Kidney tubule cell (primary cell): ENCODE measurements at places on chromosomes 2 and 18.

DNA sequence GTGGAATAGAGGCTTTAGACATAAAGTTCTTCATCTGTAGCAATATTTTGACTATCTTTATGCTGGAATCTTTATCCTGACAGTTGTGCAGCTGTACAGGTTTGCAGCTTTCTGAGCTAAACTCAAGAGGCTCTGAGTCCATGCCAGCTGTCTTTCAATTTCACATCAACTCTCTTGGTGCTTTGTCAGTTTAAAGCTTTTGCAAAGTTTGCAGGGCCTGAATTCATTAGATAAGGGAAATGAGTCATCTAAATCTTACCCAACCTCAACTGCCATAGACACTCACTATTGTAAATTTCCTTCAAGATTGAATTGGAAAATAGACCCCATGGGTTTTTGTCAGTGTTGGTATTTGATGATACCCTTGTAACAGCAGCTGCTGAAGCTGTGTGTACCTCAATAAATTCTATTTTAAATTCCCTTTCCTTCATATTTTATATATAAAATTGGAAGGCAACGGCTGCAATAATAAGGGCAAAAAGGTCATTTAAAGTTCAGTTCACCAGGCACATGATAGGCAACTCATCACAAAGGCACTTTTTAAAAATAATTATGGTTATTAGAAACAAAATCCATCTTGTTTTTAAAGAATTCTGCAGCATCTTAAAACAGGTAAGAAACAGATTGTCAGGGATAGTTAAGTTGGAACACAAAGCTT is 169.9 kb upstream of the SLC39A10 start:
- DNase-seq, result peak; percentile 44

GRCh38 chr2:197559681-197560080 is 43.8 kb downstream of the MOB4 start:
- DNase-seq, result no peak

- DNase-seq, result no peak
Measured at GRCh38 chr18:71329563-71329962, 1040.7 kb downstream of the SOCS6 start.

DNA sequence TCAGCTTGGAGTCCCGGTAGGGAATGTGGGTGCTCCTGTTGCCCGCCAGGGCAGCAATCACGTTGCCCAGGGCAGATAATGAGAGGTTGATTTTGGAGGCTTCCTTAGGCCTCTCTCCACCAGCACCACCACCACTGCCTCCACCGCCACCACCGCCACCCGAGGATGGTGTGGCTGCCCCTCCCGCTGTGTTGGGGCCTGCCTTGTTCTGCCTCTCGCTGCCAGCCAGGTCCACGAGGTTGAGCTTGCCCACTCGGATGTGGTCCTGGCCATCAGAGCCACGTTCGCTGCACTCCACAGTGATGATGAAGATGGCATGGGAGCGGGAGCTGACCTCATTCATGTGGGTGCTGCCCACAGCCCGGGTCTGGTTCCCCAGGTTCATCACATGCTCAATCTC is 1.3 kb downstream of the KIF3C start:
- DNase-seq, result no peak

- DNase-seq, result no peak
Measured at GRCh38 chr2:235092433-235093223, 140.8 kb downstream of the SH3BP4 start.

DNA sequence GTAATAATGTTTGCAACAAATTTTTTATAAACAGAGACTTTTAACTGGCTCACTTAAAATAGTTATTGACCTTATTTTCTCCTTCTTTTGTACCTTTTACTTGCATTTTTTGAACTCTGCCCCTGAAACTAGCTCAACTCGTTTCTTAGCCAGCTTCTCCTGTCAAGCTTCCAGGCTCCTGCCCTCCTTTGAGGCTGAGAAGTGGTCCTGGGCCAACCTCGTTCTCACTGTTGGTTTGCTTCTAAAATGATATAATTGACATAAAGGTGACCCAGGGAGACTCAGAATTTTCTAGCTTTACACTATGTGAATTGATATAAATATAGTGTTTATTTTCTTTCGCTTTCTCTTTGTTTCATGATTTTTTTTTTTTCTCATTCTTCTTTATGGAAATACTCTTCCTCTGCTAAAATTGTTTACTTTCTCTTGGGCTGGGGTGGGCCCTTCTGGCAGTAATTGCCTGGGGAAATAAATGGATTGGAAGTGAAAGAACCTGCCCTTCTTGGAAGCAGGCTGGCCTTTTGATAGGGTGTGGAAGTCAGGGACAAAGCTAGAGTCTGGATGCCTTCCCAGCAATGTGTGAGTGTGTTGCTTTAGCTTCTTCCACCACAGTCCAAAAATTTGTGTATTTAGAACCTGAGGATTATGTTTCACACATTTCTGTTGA is 30.7 kb downstream of the GPD2 start:
- DNase-seq, result no peak

GRCh38 chr2:168939918-168940317 is 38.8 kb downstream of the G6PC2 start:
- DNase-seq, result no peak

DNA sequence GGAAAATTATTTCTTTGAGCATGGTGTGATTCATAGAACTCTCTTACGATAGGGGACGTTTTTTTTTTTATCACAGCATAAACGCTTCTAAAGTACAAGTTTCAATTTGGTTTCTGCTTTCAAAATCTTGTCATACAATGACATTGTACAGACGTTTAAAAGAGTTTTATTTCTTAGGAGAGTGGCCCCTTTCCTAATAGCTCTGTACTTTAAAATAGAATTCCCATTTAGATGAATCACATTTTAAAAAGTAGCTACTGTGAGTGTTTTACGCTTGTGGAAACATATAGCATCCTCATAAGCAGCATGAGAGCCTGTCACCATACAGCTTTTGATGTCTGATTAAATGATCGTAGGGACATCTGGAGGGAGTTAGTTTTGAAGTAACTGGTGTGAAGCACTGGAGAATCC is 510.9 kb downstream of the PARD3B start:
- DNase-seq, result no peak

DNA sequence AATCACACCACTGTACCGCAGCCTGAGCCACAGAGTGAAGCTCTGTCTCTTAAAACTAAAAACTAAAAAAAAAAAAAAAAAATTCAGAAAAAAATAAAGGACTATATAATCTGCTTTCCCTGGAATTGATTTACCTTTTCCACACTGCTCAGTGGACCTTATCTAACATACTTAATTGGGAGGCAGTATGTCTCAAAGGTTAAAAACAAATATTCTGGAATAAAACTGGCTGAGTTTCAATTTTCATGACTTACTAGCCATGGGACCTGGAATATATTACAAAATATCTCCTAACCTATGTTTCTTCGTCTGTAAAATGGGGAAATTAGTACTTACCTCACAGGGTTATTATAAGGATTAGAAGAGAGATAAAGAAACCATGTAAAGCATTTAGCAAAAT is 11.8 kb downstream of the NCKAP1 start:
- no peak for DNase-seq

DNA sequence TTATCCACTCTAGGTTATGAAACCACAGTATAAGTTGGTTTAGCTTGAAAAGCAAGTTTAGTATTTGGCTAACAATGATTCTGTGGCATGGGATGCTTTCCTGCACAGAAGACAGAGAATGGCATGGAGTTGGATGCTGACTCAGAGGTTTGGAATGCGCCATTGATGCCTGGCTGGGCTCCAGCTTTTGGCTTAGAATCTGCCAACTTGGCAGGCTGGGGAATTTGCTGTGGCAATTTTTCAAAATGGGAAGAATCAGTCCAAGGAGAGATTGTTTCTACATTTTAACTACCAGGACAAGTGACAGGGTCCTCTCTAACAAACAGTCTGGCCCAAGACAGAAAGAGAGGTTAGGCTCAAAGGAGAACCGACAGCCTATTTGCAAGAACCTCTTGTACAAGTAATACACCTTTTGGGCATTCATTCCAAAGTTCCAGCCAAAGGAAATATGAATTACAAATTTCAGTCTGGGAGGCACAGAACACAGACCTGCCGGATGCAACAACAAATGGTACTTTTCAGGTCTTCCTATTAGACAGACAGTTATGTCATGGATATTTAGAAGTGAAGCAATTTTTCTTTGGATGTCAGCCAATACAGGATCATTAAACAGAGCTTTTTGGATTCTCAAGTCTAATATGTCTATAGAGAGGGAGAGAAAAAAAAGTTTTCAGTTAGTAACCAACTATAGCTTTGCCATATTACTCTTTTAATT is 1027.7 kb downstream of the TMEM182 start:
- DNase-seq, result peak; percentile 91

- no peak for DNase-seq
Measured at GRCh38 chr2:680496-680895, 3.3 kb upstream of the TMEM18 start.

GRCh38 chr2:211900000-211900399 is 638.6 kb downstream of the ERBB4 start:
- DNase-seq, result no peak

- no peak for DNase-seq
Measured at GRCh38 chr2:1477196-1478040, 64.2 kb downstream of the TPO start.

DNA sequence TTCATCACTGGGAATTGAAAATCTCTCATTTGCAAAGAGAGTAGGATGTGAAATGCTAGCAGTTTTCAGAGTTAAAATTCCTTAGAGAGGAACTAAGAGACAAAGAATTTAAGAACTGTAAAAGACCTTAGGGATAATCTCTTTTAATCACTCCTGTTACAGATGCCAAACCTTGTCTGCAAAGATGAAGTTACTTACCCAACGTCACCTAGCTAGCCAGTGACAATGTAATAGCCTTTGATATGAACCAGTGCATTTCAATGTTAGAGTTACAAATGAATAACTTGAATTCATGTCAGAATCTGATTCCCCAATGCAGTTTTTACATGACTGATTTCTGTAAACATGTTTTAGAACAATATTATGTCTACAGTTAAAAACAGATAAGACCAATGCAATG is 190.1 kb downstream of the LRP1B start:
- DNase-seq, result no peak

DNA sequence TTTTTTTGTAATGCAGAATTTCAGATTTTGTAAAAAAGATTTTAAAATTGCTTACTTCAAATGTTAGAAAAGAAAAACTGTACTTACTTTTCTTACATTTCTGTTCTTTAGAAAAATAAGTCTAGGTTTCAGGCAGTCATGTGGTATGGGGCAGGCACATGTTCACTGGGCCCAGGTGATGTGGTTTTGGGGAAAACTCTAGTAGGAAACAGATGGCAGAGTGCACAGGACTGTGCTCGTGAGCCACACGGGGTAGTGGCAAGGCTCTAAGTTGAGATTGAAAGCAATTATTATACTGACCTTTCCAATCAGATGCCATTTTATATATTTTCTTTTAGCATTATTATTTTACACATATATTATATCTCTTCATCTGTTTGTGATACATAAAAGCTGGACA is 1036.9 kb upstream of the TMEFF2 start:
- DNase-seq, result no peak

DNA sequence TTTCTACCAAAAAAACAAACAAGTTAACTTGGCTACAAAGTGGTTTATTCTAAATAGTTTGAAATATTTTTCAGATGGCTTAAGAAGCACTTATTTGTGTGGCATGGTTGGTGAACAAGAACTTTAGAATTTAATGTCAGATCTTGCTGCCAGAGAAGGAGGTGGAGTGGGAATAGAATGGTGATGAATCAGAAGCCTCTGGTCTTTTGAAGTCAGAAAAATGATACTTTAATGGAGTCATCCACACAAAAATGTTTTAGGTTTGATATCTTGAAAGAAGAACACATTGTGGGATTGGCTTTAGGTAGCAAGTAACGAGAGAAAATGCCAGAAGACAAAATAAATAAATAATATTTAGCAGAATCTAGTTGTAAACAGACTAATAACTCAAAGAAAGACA is 243.1 kb upstream of the FANCL start:
- peak; percentile 71 for DNase-seq

DNA sequence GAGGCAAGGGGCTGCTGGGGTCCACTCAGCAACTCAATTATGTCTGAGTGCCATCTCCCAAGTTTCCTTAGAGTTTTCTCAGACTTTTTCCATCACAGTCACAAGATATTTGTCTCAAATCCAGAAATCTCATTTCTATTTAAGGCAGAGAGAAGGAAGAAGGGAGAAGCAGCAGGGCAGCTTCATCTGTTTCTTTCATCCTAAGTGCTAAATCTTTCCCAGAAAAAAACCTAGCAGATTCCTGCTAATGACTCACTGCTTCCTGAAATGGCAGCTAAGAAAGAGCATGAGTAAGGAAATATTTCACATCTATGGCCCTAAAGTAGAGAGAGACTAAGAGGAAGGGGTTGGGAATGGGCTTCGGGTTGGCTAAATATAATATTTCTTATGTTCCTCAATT is 88.0 kb downstream of the KYNU start:
- peak; percentile 45 for DNase-seq

GRCh38 chr18:6721755-6722154 is 7.8 kb upstream of the ARHGAP28 start:
- no peak for DNase-seq

DNA sequence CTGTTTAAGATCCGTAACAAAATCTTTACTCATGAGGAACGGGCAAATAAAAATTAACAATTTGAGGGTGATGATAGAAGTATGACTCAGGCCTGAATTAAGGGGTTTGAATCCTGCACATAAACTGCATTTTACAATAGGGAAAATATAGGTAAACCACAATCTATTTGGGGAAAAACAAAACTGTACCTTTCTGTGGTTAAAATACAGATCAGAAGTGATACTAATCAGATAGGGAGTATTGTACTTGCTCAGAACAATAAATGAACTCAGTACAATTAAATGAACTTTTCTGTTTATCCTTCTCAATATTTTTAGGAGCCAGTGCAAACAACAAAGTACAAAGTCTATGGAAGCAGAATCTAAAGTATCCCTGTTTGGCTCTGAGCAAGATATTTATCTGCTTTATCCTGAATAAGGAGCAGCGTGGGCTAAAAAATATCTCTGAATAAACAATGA is 287.3 kb downstream of the ZNF385B start:
- no peak for DNase-seq

DNA sequence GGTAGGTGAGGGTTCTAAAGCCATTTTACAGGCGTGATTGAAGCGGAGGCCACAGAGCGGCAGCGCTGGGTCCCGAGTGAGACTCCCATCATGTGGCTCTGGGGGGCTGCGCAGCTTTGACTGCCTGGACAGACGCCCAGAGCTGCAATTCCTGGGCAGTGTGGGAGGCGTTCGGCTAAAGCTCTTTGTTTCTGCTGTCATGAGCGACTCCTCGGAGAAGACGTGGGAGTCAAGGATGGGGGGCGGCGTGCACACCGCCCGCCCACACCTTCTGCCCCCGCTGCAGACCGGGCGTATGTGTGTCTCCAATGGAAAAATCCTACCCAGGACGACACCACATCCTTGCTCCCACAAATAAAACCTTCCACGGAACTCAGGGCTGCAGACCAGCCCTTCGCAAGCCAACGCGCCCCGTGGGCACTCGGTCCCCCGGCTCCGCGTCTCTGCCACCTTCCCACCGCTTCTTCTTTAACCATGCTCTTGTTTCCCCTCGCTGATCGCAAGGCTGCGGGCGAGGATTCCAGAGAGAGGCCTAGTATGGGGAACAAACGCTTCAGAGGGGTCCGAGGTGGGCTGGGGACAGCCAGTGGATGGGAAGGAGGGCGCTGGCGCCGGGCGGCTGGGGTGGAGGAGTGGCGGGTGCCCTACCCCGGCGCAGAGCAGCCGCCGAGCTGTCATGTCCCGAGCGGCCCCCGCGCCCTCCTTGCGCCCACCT is 680 bp upstream of the LBH start:
- no peak for DNase-seq
